ENCODE measurements at places on chromosomes 13 and 19. TPM values are rescaled to one million over a fixed set of nuclear protein-coding genes. Genes with fewer than 3 reads are reported as not detected.

The TMC4 gene
- 0.28 TPM for total RNA-seq

The EDDM13 gene
- total RNA-seq: not detected

The CDKN2D gene
- 3.1 TPM for total RNA-seq

The HOMER3 gene
- total RNA-seq: 72.1 TPM

The PDX1 gene
- total RNA-seq: not detected

Data from smooth muscle cell of bladder (primary cell).